Activated CD8-positive, alpha-beta T cell treated with anti-CD3 and anti-CD28 coated beads for 36 hours (primary cell): ENCODE measurements at places on chromosomes 3 and 15. TPM values are rescaled to one million over a fixed set of nuclear protein-coding genes. Genes with fewer than 3 reads are reported as not detected.

CHST14 gene
- total RNA-seq, result 5.1 TPM

KAT2B gene
- 18.6 TPM for total RNA-seq

CACNA2D2 gene
- total RNA-seq, result 2.1 TPM

LRRIQ4 gene
- 0.18 TPM for total RNA-seq
